ENCODE measurements at places on chromosomes 12 and 14. TPM values are rescaled to one million over a fixed set of nuclear protein-coding genes. Genes with fewer than 3 reads are reported as not detected.

- H3K36me3 ChIP-seq = no peaks in the 10 kb centered on the region
- H3K27me3 ChIP-seq = no peaks in the 10 kb centered on the region
- H3K27ac ChIP-seq = no peak overlapping the region
- H3K4me3 ChIP-seq = no peak overlapping the region
Measured at GRCh38 chr12:44476683-44477082, 399.4 kb downstream of the NELL2 start.

GRCh38 chr12:80299976-80300375 is 144.1 kb upstream of the PTPRQ start:
- H3K4me3 ChIP-seq = no peak overlapping the region
- H3K4me1 ChIP-seq = peaks cover 9% of the 10 kb centered on the region
- no peak for DNase-seq
- H3K27ac ChIP-seq = no peak overlapping the region
- no peaks in the 10 kb centered on the region for H3K36me3 ChIP-seq

The P2RX2 gene
- not detected for total RNA-seq

DNA sequence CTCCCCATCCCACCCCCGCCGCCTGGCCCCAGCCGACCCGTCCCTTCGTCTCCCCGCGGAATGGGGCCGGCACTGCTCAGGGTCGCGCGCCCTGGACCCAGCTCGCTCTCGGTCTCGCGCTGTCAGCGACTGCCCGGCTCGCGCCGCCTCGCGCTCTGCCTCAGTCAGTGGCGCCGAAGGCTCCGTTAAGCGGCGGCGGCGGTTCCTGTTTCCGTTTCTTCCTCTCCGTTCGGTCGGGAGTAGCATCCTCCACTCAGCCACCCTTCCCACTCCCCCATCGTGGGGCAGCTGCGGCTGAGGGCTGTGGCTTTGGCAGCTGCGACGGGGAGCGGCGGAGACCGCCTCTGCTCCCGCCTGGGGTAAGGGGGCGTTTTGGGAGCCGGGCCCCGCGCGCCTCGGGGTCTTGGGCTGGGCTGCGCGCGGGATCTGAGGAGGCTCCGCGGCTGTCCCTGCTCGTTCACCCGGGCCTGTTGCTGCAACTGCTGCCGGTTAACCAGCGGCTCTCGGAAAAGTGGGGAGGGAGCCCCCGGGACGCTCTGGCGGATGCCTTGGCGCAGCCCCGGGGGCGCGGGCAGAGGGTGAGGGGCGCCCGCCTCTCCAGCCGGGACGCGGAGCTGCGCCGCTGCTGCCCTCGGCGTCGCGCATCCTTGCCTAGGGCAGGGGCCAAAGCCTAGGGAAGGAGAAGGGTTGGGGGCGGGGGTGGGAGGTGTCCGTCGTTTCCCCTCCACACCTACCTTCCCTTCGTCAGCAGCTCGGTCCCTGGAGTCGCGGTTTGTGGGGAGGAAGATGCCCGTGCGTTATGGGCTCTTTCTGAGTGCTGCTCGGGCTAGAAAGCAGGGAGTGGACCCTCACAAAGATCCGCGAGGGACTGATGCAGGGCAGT is 567 bp downstream of the FUT8 start:
- H3K36me3 ChIP-seq = no peaks in the 10 kb centered on the region
- H3K4me3 ChIP-seq = peak overlapping the region; percentile 97
- peaks cover 45% of the 10 kb centered on the region for H3K4me1 ChIP-seq
- peaks cover 5% of the 10 kb centered on the region for H3K27me3 ChIP-seq
- DNase-seq = peak; percentile 61

DNA sequence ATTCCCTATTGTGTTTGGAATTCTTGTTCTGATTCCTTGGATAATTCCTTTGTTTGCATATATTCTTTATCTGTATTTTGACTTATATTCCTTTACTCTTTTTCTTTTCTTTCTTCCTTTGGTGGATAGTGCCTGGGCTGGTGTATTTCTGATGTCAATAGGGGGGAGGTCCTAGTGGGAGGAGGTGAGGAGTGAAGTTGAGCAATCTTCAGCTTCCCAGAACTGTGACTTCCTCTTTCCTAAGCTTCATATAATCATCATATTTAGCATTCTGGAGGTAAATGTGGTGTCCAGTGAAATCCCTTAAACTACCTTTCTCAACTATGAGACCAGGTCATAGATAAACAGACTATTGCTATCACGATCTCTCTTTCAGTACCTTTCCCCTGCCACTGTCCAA is 29.6 kb upstream of the TBPL2 start:
- no peaks in the 10 kb centered on the region for H3K36me3 ChIP-seq
- H3K27ac ChIP-seq = no peak overlapping the region
- no peak for DNase-seq

GRCh38 chr12:108989376-108989775 is 31.5 kb downstream of the SVOP start:
- peaks cover 12% of the 10 kb centered on the region for H3K27me3 ChIP-seq
- no peaks in the 10 kb centered on the region for H3K36me3 ChIP-seq
- H3K27ac ChIP-seq = no peak overlapping the region
- DNase-seq = no peak
- H3K4me3 ChIP-seq = no peak overlapping the region
